ENCODE measurements at places on chromosomes 12 and 14.

- no peak for DNase-seq
Observed at GRCh38 chr14:101035466-101036225, 132.1 kb upstream of the RTL1 start.

DNA sequence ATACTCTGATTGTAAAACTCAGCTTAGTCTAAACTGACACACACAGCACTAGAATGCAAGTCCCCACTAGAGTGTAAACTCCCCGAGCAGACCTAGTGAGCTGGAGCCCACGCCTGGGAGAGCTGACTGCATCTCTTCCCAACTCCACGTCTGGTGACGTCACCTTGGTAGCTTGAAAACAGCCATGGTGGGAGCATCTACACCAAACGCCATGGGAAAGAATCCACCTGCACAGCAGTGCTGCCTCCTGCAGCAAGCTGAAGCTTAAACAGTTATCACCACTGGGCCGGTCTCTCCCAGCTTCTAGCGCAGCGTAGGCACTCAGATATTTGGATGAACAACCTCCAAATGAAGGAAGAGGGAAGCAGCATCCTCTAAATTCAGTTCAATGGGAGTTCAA is 4.3 kb upstream of the PAPLN start:
- no peak for DNase-seq

DNA sequence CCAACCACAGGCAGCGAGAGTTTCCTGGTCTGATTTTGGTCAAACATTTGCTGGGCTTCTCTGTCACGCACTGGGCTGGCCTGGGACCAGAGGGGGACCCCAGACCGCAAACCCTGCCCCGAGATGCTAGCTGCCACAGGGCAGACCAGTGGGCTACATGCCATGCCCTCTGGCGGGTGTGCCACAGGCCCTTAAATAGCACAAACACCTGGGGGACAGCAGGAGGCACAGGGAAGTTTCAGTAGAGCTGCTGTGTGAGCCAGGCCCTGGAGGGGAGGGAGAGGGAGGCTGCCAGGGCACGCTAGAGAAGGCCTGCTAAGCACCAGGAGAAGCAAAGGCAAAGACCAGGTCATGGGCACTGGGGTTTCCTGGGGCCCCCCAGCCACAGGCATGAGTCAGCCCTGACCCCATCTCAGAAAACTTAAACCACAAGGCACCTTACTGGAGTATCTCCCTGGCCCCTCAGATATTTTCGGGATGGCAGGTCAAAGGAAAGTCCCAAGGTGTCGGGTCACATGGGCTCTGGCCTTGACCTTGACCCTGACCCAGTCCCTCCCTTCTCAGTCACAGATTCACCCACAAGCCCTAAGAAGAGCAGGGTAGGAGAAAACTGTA is 29.2 kb downstream of the ITPK1 start:
- DNase-seq: no peak

DNA sequence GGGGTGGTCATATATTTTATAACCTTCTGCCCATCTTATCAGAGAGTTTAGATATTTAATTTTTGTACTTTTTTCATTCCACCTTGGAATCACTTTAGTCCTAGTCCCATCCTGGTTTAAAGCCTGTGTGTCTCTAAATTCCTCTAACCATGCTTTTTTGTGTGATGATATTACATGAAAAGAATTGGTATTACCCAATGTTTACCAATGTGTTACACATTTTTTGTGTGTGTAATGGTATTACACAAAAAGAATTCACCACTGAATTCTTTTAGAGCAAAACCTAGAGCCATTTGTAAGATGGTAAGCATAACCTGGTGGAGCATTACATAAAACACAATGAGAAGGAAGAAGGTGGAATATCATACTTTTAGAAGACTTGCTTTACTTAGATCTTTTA is 77.5 kb downstream of the FAR2 start:
- DNase-seq: no peak

GRCh38 chr12:48235796-48236333 is 32.8 kb upstream of the OR10AD1 start:
- DNase-seq: no peak

DNA sequence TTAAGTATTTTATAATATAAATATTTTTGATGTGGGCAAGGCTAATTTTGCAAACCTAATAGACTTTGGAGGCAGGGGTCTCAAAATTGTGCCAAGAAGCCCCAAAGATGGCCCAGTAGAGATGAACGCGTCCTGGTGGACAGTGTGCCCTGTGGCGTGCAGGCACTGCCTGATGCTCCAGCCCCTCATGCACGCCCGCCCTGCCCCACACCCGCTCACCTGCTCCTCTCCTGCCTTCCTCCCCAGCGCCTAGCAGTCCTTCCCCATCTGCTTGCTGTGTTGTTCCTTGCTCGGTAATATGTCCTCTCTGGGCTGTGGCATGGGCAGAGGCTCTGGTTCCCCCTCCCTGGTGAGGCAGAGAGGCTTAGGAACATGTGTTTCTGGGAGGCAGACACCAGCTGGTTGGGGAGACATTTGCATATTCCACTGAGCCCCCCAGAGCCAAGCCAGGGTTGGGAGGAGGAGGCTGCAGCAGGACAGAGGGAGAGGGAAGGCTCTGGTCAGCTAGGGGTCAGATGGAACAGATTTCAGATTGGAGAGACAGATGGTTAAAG is 46.8 kb upstream of the GPATCH2L start:
- no peak for DNase-seq

DNA sequence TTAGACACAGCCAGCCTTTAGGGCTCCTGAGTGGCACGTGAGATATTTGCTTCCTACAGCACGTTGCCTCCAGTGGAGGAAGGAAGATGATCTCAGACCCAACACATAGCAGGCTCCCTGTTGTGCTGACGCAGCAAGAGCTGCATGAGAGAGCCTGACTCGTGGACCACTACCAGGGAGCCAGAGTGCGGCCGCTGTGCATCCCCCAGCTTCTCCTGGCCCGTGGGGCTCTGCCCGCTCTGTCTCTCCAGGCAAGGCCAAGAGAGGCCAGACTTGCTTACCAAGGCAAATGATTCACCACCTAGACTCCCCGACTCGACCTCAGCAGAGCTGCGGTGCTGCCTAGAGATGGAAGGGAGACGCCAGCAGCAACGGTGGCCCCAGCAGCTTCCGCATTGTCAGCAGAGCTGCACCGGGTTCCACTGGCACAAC is 37.5 kb downstream of the MAP3K9 start:
- no peak for DNase-seq

GRCh38 chr12:92496790-92497189 is 206.0 kb upstream of the PLEKHG7 start:
- DNase-seq: no peak

DNA sequence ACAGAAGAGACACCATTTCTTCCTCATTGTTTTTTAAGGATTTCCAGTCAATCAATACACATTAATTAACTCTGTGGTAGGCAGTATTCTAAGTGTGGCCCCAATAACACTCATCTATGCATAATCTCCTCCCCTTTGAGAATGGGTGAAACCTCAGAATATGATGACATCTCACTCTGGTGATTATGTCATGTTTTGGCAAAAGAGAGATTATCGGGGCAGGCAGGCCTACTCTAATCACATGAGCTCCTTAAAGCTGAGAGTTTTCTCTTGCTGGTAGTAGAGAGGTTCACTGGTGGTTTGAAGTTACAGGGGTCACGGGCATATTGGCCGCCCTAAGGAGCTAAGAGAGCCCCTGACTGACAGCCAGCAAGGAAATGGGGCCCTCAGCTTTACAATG is 7.1 kb upstream of the LGMN start:
- no peak for DNase-seq

- no peak for DNase-seq
Observed at GRCh38 chr12:43336962-43337555, 214.9 kb downstream of the ADAMTS20 start.

- no peak for DNase-seq
Observed at GRCh38 chr12:51524386-51524901, 66.6 kb upstream of the SCN8A start.

DNA sequence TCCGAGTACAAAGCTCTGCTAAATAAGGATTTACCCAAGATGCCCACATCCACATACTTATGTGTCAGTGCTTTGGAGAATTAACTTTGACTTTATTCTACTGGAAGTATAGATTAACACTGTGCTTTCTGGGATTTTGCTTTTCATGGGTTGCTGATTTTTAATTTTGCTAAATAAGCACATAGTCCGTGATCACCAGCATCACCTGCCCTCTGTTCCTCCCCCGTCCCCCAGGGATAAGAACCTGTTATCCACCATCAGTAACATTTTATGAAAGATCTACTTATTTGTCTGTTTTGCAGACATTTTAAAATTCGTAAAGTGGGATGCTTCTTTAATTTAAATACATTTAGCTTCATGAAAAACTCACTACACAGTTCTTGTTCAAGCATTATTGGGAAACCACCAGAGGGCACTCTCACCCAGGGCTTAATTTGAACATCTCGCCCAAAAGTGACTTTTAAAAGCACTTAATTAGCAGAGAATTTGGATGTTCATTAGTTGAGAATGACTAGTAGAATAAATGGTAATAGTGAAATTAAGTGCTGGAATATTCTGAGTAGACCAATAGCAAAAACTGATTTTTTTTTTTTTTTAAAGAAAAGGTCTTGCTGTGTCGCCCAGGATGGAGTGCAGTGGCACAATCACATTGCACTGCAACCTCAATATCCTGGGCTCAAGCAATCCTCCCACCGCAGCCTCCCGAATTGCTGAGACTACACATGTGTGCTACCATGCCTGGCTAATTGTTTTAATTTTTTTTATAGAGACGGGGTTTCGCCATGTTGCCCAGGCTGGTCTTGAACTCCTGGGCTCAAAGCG is 35.7 kb downstream of the MRPL42 start:
- no peak for DNase-seq

- DNase-seq: no peak
Observed at GRCh38 chr14:69204753-69205152, 13.5 kb downstream of the EXD2 start.

DNA sequence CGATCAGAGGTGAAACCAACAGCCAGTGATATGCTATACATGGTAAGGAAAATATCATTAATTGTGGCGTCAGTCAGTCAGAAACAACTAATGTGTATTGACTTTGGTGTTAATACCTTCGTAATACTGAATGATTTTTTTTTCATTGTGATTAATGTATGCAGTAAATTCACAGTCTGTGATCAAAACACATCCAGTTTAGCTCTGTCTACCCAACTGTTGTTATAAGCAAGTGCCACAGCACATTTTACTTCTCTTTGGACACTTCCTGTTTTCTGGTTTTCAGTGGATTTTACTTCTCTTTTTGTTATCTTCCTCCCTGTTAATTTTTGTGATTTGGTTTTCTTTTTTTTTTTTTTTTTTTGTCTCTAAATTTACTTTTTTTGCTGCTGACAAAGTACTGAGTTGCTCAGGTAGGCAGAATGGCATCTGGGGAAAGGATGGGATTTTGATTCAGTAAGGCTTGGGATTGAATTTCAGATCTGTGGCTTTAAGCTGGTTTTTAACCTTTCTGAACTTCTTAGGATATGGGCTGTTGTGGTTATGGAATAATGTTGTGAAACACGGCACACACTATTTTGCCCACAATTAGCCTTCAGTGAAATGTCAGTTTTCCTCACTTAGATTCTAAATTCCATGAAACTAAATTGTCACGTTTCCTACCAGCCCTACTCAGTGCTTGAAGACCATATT is 604 bp downstream of the GLIPR1 start:
- no peak for DNase-seq

- no peak for DNase-seq
Observed at GRCh38 chr12:6494258-6494743, 399 bp downstream of the NCAPD2 start.

DNA sequence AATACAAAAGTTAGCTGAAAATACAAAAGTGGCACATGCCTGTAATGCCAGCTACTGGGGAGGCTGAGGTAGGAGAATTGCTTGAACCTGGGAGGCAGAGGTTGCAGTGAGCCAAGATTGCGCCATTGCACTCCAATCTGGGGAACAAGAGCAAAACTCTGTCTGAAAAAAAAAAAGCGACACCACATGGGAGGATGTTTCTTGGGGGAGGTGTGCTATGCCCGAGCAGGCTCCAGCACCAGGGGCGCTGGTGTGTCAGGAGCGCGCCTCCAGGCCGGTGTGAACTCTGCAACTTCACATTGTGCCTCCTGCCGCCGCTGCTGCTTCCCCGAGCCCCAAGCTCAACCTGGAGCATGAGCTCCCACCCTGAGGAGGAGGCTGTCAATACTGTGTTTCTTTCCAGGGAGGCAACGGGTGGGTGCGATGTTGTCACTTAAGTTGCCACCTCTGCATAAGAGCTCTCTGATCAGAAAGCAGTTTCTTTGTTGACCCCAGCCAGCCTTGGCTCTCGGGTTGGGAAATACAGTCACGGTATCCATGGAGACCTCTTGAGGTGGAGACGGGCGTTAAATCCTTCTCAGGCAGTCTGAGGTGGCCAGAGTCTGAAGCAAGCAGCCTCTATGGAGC is 18.9 kb downstream of the DEGS2 start:
- DNase-seq: no peak

- no peak for DNase-seq
Observed at GRCh38 chr12:121288986-121289385, 7.5 kb downstream of the CAMKK2 start.

DNA sequence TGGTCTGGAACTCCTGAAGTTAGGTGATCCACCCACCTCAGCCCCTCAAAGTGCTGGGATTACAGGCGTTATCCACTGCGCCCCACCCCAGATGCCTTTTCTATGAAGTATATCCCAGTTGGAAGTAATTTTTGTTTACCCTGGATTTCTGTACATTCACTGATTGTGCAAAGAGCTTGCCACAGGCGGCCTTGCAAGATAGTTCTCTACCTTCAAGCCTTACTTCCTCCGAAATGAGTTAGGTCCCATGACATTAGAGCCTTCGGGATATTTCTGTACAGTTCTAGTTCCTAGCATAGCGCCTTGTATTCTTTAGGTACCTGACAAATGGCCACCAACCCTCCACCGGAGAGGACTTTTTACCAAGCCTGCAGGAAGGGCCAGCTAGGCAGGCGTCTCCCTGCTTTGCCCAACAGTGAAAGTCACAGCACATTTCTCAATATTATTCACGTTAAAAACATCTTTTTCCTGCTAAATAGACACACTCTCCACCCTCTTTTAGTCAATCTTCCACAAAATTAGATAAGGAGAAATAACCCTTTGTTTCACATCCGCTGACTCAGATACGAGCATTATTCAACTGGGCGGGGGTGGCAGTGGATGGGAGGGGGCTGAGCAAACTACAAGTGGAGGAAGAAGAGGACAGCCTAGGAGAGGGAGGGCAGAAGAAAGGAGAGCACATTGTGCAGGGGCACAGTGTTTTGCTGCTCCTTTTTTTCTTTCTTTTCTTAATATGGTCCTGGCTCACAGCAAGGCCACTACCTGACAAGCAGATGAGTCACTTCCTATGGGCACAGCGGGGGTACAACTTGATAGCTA is 40.0 kb upstream of the CAPRIN2 start:
- DNase-seq: no peak

DNA sequence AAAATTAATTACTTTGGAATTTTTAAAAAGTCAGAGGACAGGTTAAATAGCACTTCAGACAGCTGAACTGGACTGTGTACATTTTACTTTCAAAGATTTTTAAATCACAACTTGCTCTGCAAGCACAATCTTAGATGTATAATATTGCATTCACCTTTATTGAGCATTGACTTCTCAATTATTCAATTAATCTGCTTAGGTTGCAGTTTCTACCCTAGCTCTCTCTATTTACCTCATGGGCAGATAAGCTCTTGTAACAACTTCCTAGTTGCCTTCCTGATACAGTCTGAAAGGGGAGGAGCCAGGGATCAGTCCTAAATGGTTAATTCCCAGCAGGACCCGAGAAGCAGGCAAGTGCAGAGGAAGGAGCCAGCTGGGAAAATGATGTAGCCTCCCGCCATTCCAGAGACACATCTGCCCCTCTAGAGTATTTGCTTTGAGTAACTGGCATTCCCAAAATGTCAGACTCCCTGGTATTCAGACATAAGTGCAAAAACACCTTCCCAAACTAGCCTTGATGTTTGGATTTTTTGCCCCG is 302.8 kb downstream of the GALC start:
- no peak for DNase-seq

All from substantia nigra (tissue), 51 donors.